ENCODE measurements at places on chromosomes 5 and 9.
A peak's percentile ranks its signal among the peaks of the same experiment; 100 is the strongest.

DNA sequence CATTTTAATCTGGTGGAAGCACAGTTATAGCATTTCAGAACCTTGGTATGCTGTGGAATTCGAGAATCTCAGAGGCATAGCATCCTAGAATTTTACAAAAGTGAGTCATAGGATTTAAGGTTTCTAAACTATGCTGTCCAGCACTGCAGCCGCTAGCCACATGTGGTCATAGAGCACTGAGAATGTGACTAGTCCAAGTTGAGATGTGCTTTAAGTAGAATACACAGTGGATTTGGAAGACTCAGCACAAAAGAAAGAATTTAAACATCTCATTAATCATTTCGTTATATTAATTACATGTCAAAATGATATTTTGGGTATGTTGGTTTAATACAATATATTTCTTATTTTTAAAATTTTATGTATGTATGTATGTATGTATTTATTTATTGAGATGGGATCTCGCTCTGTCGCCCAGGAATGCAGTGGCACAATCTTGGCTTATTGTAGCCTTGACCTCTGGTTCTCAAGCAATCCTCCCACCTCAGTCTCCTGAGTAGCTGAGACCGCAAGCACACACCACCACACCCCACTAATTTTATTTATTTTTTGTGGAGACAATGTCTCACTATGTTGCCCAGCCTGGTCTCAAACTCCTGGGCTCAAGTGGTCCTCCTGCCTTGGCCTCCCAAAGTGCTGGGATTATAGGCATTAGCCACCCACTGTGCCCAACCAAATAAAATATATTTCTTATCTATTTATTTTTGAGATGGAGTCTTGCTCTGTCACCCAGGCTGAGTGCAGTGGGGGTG lies 20.4 kb upstream of the RPS14 start:
- DNase-seq = no peak

DNA sequence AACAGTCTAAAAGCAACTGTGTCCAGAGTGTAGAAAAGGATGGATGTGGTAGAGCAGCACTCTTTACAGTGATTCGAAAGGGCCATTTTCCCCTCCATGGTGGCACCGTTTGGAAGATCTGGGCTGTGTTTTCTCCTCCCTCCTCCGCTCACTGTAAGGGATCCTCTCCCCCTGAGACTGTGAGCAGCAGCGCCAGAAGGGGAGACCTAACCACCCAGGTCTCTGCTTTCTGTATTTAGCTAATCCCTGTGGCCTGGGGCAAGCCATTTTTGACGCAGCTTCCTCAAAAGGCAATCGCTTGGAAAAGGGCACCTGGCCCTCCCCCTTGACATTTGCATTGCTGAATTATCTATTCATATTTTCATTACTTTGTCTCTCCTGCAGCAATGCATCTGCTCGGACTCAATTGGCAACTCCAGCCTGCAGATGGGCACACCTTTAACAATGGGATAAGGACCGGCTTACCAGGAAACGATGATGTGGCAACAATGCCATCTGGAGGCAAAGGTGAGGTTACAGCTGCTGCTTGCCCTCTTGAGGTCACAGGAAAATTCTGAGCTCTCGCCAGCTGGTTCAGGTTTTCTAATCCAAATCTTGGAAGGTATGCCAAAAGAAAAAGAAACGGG lies 244.3 kb upstream of the WWC1 start:
- peak; percentile 2 for DNase-seq

DNA sequence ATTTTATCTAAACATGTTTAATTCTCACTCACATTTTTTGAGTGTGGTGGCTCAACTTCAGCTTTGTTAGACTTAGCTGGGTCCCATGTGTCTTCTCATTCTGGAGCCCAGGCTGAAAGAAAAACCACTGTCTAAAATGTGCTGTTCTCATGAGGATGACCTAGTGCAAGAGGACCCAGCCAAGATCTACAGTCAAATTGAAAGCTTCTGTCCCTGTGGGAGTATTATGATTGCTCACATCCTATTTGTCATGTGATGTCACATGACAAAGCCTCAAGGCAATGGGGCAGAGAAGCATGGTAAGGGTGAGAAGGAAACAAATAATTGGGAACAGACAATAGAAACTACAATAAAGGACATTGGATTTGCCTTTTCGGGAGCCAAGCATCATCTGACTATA lies 113.4 kb upstream of the ASTN2 start:
- DNase-seq = no peak

DNA sequence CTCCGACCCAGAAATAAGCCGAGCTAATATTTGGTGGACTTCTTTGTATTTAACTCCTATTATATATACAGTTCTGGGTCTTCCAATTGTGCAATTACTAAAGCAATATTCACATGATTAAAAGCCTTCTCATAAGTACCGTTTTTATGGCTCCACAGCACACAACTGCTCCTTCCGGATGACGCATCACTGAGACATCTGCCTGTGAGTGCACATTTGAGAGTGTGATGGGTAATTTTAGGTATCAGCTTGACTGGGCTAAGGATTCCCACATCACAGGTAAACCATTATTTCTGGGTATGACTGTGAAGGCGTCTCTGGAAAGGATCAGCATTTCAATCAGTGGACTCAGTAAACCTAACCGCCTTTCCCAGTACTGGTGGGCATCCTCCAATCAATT lies 77.5 kb upstream of the SYK start:
- DNase-seq = no peak

DNA sequence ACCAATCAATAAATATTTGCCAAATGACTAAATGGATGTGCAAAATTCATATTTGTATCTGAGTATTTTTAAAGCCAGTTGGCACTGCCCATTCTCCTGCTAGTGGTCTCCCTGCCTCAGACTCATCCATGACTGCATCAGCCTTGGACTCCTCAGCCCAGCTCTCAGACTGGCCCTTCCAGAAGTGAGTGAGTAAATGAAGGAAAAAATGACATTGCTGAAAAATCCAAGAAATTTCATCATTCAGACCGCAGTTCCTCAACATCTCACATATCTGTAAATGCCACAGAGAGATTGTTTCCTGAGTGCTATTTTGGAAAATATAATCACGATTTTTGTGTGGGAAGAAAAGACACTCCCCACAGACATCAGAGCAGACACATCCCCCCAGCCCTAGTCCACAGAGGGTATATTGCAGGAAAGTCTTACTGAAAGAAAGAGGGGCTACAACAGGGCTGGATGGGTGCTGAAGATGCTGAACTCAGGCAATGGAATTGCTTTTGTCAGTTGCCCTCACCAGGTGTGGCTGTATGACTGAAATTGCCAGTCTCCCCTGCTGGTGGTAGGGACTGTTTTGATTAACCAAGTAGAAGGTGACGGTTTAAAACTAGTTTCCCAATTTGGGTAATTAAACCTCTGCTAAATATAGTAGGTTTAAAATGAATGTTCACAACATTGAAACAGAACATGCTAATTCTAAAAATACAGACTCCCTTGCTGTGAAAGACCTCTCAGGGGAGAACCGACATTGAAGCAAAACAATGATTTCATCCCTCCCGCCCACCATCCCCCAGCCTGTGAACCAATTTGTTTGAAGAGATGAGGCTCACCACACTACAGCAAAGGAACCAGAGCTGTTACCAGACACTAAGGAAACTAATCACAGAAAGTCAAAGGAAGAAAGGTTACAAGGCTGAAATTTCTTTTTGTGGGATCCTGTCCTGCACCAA lies 158.8 kb downstream of the DEPDC1B start:
- no peak for DNase-seq

- no peak for DNase-seq
These were observed 6.5 kb upstream of the TMEM250 start for GRCh38 chr9:136124976-136125692.

- DNase-seq = peak; percentile 30
These were observed 31.8 kb downstream of the SPATA31C2 start for GRCh38 chr9:88106492-88106891.

DNA sequence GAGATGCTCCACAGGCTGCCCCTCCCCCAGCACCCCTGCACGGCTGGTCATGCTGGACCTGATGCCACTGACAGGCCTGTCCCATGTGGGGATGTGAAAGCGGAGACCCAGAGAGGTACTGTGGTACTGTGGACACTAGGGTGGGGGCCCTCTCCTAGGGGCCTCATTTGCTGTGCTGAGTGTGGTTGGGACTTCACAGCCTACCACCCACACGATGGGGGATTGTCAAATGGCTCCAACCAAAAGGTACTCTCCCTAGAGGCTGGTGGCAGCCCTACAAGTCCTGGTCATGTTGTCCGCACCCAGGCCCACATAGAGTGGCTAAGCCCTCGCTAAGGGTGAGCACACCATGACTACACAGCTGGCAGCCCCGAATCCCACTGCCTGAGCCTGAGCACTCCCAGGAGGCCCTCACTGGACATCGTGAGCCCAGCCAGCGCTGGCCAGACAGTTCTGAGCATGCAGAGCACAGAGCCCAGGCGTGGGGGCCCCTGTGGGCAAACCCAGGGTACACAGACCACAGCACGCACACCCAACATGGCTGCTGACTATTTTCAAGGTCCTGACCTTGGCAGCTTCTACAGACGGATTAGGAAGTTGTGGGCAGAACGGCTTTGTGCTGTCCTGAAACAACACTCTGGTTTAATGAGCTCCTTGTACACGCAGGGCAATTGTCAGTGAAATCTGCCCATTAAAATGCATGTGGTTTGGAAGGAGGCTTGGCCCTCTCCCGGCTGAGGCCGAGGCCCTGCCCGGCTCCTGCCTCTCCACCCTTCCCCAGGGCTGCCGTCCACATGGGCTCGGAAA lies 214.1 kb downstream of the HSPA4 start:
- no peak for DNase-seq

- DNase-seq = no peak
These were observed 429 bp upstream of the ARL10 start for GRCh38 chr5:176364765-176365350.

GRCh38 chr5:157253547-157253946 lies 12.4 kb upstream of the CYFIP2 start:
- DNase-seq = no peak

GRCh38 chr5:7897014-7897600 lies 28.2 kb downstream of the MTRR start:
- peak; percentile 20 for DNase-seq

All from stimulated activated CD4-positive, alpha-beta T cell treated with anti-CD3 and anti-CD28 coated beads, Interleukin-2, amount 100 ng/mL, for 24 hours (primary cell).